ENCODE measurements at places on chromosomes 6 and 20. TPM values are rescaled to one million over a fixed set of nuclear protein-coding genes. Genes with fewer than 3 reads are reported as not detected.

Gene TSPO2
- 0.34 TPM for total RNA-seq

Gene CHRNA4
- total RNA-seq: not detected

Gene AURKA
- 133 TPM for total RNA-seq

Gene SNAP25
- total RNA-seq: 2.9 TPM

Gene BPIFB1
- total RNA-seq: not detected

Gene C6orf58
- total RNA-seq: 0.10 TPM

Gene SUPT3H
- total RNA-seq: 2.6 TPM

Gene GHRH
- not detected for total RNA-seq

- no peak for DNase-seq
Measured at GRCh38 chr20:58778760-58779159, 71.9 kb downstream of the GNAS-AS1 start.

DNA sequence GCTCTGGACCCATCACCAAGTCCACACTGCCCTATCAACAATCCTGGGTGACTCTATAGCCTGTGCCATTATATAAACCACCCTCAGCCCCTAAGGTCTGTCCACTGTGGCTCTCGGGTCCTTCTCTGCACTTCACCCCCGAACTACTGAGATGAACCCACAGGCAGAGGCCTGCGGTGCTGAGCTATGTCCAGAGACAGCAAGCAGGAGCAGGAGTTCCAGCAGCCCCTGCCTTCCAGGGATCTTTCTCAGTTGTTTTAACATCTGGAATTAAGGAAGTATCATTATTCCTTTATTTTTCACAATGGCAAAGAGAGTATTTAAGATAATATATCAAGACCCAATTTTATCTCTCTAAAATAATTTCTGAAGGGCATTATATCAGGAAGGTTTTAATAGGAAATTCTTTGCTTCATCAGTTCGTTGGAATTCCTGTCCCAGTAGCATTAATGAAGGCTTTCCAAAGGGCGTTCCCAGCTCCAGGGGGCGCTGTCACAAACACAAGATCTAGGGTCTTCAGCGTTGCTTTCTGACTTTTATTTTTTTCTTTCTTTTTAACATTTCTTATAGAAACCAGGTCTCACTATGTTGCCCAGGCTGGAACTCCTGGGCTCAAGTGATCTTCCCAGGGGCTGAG, 27.3 kb downstream of the RRBP1 start:
- DNase-seq: peak; percentile 16

GRCh38 chr6:62999796-63000195, 211.5 kb upstream of the FKBP1C start:
- DNase-seq: no peak

- DNase-seq: no peak
Measured at GRCh38 chr6:167653561-167653960, 173.2 kb upstream of the AFDN start.

DNA sequence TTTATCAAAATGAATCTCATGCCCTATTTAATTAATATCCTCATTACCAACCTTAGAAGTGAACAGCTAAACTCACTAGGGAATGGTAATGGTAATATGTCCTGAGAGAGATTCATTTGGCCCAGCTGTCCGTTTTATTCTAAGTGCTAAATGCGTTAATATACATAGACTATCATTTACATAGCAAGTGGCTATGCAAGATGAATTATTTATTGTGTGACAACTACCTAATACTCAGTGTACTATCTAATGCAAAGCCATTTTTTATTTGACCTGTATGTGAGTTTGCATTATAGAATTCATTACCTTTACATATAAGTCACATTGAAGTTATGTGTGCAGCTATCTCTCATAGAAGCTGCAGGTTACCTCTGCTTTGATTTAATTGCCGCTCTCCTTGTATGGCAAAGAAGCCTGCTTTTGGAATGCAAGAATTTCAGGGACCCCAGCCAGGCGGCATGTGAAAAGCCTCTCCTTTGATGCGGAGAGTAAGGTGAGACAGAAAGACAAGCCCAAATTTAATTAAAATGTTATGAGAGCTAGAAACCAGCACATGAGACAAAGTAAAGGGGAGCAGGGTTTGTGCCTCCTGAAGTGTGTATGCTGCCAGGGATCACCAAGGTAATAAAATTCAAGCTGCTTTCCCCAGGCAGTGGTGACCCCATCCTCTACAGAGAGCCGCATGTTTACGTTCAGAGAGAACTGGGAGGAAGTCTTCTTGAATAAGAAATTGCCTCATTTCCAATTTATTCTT, 693.0 kb upstream of the MAP3K7 start:
- no peak for DNase-seq

DNA sequence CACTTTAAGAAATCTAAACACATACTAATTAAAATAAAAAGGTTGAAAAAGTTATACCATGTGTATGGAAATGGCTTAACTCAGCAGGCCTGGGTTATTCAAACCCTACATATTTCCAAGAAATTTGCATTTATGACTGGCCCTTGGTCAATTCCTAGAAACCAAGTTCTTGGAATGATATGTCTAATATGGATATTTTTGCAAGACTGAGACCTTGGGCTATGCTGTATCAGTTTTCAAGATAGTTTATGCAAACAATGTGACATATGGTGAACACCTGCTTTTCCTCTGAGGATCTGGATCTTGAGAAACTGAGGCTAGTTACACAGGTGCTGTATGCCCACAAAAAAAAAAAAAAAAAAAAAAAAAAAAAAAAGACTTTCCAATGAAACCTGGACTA, 536.9 kb upstream of the HS3ST5 start:
- no peak for DNase-seq

DNA sequence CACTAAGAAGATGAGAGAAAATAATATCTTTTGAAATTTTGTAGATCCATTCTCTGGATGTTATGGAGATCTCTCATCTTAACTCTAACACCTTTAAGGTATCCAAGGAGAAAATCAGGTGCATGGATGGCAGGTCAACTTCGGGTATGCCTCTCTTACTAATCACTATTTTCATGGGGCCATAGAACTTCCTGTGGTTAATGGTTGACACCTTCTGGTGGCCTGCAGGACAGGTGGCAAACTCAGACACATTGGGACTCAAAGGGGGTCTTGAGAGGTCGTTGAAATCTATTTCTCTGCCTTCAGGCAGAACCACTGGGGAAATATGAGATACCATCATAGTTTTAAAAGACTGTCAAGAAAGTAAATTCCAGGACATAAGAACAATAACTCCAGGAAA, 76.5 kb downstream of the ADAT2 start:
- DNase-seq: no peak

DNA sequence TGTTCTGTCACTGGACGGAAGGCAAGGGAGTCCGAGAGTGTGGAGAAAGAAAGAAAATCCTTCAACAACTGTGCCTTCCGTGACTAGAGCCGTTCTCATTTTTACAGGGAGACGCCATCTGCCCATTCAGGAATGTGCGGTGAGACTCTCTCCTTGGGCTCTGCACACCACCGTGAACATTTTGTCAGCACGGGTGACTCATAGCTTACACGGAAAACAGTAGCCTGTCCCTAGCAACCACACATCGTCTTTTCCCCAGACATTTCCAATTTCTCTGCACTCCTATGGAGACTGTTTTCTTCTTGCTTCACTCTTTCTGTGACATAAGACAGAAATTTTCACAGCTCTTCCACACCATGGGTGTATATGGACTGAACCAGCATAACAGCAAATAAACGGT, 55.1 kb downstream of the TBXT start:
- DNase-seq: peak; percentile 82

- DNase-seq: no peak
Measured at GRCh38 chr20:51542571-51543421, at the start of gene NFATC2. NFATC2 (minus strand) TSS chr20:51542719; CDS start chr20:51542499, 220 bp downstream.

DNA sequence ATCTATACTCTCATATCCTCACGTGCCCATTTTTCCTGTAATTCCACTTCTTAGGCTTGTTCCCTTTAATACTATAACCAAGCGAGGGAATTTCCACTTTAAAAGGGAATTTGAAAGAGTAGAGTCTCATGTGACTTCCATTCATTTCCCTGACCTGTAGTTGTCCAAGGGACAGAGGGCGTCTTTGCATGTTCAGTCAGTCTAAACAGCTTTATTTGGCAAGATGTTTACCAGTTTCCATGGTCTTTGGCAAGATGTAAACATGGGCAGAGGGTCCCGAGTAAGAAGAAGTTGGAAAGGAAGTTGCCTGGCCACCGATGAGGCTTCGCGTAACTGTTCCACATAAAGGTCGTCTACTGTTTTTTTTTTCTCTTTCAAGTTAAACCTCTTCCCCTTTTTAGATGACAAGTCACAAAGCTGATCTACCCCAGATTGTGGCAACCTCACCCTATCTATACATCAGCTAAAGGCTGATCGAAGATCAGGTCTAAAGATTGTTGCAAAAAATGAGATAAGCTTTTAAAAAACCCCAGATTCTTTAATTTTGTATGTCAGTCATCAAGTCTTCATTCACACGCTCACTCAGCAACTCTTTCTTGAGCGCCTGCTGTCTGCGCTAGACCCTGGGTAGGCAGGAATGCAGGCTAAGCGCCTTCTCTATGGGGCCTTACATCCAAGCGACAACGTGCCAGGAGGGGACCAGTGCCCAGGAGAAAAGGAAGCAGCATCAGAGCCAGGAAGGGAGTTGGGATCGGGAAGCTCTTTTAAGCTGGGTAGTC, 31.7 kb upstream of the CCR6 start:
- no peak for DNase-seq

- DNase-seq: no peak
Measured at GRCh38 chr6:169222126-169222525, 31.5 kb downstream of the THBS2 start.

DNA sequence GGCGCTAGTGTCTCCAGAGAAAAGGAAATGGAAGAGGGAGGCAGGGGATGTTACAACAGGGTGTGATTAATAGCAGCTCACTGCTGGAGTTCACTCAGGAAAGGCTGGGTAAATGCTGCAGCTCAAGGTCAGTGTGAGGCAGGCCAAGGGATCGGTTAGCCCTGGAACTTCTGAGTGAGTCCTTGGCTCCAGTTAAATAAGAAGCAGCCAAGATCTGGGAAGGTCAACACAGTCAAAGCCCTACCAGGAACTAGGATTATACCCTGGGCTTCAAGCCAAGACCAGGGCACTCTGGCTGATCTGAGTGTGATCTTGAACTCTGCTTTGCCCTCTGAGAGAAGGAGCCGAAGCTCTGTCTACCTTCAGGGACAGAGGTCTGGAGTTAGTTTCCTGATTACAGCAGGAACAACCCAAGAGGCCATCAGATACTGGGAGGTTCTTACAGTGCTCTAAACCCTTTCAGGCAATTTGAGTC, 44.3 kb downstream of the TPD52L1 start:
- DNase-seq: peak; percentile 85

- peak; percentile 28 for DNase-seq
Measured at GRCh38 chr6:33091957-33092356, 16.2 kb downstream of the HLA-DPB1 start.

DNA sequence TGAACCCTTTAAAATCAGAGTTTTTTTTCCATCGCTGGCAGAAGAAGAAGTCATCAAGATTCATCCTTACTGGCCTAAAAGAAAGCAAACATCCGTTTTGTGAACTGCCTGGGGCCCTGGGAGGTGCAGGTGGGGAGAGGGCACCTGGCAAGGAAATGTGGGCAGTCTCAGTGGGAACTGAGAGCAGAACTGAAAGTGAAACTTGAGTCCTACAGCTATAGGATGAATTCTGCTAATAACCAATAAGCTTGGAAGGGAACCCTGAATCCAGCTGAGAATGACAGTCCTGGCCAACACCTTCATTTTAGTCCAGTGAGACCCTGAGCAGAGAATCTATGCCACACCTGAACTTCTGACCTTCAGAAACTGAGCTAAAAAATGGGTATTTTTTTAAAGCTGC, 130.1 kb upstream of the ASCC3 start:
- DNase-seq: peak; percentile 23

DNA sequence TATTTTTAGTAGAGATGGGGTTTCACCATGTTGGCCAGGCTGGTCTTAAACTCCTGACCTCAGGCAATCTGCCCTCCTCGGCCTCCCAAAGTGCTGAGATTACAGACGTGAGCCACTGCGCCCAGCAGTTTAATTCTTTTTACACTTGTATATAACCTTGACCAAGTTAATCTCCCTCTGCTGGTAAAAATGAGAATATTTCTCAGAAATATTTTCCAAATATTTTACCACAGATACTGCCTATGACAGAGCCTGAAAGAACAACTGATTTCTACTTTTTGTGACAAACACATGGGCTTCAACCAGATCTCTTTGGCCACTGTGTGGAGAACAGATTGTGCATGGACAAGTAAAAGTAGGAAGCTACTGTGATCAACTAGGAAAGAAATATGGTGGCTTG, 21.2 kb upstream of the NHSL1 start:
- DNase-seq: peak; percentile 18

GRCh38 chr6:169112483-169113320, 140.9 kb downstream of the THBS2 start:
- no peak for DNase-seq

DNA sequence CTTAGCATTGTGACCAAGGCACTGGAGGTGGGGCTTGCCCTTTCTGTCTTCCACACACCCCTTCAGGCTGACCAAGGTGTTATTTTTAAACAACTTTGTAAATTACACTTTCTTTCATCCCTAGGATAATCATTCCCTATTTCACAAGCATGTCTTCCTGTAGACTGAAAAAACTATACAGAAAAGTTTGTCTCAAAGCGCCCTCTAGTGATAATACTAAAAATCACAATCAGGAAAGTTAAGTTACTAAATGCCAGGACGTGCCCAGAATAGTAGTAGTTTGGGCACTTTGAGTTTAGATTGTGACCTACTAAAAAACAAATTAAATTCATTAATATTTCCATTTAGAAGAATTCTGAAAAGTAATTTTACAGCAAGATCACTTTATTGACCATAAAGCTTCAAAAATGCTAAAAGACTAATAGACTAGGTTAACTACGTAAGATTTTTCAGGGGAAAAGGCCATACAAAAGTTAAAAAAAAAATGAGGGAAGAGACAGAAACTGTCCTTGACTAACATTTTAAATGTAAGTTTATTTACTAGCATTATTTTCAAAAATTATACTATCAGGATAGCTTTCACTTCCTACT, 123.3 kb upstream of the DUSP22 start:
- peak; percentile 43 for DNase-seq

GRCh38 chr6:139521338-139521737, 146.9 kb upstream of the CITED2 start:
- no peak for DNase-seq

DNA sequence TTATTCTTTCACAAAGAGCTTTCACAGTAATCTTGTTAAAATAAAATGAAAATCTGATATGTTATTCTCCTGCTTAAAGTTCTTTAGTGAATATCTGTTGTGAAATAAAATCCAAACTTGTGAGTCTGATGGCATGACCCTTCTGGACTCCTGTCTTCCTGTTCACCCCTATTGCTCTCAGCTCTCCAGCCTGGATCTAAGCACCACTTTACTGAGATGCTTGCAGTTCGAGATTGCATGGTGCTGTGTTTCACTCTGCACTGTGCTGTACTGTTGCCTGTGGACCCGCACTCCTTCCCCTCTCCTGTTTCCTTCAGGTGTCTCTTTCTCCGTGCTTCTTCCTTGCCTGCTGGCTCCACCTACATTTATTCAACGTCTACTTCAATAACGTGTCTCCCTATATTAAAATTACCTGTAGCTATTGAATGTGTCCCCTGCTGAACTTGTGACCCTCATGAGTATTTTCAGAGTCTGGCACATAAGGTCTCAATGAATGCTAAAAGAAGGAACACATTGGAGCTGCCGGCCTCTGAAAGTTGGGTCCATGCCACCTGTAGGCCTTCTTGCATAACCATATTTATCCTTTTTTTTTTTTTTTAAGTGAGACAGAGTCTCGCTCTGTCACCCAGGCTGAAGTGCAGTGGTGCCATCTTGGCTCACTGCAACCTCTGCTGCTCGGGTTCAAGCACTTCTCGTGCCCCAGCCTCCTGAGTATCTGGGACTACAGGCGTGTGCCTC, 100.1 kb downstream of the ARID1B start:
- no peak for DNase-seq

GRCh38 chr6:40735121-40735520, 148.0 kb upstream of the LRFN2 start:
- DNase-seq: no peak

Measured in HT1080 (cell line).